ENCODE measurements at places on chromosomes 4 and X. TPM values are rescaled to one million over a fixed set of nuclear protein-coding genes. Genes with fewer than 3 reads are reported as not detected.

ART3 gene
- 2.2 TPM for total RNA-seq

- peak; percentile 59 for DNase-seq
Observed at GRCh38 chr4:38670939-38671591, 7.1 kb downstream of the KLF3 start.

DNA sequence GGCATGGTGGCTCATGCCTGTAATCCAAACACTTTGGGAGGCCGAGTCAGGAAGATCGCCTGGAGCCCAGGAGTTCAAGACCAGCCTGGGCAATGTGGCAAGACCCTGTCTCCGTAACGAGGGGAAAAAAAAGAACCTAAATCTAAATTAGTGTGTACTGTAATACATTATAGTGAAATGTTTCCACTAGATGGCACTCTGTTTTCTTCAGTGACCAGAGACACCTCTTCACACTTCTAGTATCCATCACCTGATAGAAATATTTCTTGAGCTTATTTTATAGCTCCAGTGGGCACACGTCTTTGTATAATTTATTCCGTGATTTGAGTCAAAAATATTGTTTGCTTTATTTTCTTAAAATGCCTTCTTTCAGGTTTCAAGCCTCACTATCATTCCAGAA is 600.9 kb upstream of the DIPK2B start:
- no peak for DNase-seq

DNA sequence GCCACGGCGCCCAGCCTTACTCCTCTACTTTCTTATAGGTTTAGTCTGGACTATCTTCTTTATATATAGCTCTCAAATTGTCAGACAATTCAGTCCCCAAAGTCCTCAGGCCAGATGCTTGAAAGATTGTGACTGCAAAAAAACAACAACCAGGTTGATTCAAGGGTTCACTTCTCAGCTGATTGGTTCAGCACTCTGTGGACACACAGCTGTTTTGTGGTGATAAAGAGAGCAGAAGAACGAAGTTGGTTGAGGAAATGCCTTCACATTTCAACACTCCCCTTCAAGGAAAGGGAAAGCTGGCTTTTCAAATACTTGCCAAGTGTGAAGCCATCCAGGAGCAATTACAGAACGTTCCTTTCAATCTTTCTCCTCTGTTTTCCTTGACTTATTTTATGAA is 166.8 kb downstream of the SHROOM3 start:
- DNase-seq = no peak

PGRMC1 gene
- total RNA-seq = 102 TPM
